Adipocyte (in vitro differentiated cells): ENCODE measurements at places on chromosomes 5 and 9.
A peak's percentile ranks its signal among the peaks of the same experiment; 100 is the strongest.

DNA sequence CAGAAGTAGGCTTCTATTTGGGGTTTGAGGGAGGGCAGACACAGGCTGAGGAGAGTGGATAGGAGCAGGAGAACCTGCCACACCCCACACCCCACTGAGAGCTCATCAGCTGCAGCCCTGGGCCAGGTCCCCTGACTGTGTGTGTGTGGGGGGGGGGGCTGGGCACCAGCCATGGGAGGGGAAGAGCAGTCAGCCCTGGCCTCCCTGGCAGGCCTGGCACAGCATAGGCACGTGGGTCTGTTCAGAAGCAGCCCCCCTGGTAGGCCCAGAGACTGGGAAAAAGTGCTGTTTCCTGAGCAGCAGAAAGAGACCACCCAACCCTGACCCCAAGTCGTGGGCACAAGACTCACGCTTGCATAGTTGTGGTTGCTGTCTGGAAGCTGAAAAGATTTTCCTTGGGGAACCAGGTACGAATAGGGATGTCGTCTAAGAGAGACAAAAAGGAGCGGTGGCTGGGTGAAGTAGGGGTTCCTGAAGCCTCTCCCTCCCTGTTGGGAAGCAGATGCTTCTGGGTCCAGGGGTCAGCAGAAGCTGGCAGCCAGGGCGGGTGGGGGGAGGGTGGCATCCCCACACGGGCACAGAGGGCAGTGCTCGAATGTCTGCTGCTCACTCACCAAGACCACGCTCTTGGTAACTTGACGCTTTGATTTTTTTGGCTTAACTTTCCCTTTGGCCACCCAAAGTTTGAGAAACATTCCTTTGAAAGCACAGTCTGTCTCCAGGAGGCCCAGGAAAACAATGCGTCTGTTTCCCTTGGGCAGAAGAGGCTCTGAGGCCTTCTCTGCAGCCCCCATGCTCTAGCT is 2.9 kb downstream of the NSMF start:
- DNase-seq, result peak; percentile 81

DNA sequence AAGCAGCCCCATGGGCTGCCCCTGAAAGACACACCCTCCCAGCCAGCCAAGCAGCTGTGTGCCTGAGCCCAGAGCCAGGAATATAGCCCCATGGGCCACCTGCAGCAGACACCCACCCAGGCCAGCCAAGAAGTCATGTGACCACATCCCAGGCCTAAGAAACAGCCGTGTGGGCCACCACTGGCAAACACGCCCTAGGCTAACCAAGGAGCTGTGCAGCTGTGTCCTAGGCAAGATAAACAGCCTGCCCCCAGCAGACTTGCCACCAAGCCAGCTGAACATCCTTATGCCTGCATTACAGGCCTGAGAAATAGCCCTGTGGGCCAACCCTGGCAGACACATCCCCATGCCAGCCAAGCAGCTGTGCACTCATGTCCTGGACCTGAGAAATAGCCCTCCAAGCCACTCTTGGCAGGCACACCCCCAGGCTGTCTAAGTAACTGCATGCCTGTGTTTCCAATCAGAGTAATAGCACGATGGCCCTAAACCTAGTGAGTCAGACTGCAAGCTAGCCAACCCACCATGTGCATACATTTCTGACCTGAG is 143.0 kb downstream of the ADAMTS6 start:
- DNase-seq, result no peak

DNA sequence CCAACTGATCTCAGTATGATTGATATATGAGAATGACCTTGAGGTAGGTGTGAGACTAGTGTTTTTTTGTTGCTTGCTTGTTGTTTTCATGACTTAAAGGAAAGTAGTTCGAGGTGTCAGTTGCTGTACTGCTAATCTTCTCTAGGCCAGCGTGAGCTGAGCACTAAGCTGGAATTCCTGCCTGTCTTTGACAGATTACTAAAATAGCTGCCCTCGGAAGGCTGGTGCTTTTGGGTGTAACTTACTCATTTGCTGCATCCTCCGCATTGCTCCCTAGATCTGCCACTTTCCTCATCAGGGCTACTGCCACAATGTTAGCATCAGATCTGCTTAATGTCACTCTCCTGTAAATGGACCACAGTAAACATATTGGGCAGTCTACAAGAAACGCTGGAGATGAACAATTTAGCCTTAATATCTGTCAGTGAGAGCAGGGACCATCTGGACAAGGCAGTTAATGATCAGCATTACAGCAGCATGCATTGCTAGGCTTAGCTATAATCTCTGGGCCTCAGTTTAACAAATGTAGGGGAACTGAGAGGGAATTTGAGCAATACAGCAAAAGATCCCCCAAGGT is 106.6 kb upstream of the CDH6 start:
- DNase-seq, result no peak

DNA sequence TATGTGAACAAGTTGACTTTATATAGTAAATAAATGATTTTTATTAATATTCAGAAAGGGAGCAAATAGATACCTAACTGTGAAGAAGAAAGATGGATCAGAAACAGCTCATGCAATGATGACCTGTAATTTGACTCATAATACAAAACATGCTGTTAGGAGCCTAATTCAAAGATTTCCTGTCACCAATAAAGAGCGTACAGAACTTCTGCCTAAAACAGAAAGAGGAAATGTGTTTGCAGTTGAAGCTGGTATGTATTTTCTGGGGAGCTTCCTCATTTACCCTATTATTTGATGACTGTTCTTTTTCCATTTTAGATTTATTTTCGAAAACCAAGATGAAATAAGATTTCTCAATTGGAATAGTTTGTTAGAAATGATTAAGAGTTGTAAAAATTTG is 11.4 kb downstream of the YTHDC2 start:
- no peak for DNase-seq

DNA sequence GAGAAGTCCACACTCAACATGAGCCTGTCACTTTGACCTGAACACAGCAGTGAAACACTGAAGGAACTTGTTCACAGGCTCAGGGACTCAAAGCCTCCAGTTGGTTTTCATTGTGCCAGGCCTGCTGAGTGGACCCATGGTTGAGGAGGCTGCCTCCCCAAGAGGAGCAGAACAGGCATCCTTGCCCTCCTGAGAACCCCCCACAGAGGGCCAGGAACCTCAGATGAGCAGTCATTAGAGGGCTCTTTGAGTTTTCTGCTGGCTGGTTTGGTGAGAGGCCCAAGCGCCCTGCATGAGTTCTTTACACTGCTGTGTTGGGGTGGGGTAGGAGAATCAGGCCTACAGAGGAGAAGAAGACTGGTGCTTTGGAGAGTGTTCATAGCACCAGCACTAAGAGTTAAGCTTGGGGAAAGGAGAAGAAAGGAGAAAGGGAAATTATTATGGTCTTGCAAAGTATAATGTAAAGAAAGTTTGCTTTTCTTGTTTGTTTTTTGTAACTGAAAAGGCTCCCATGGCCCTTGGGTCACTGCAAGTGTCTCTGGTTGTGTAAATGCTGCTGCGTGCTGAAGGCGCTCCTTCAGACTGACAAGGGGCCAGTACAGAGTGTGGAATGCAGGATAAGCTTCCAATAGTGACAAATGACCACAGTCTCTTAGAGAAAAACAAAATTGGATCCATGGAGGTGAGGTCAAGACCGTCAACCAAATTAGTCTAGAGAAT is 100.2 kb downstream of the PDE8B start:
- DNase-seq, result no peak

GRCh38 chr9:77987880-77988525 is 43.6 kb downstream of the GNAQ start:
- no peak for DNase-seq

DNA sequence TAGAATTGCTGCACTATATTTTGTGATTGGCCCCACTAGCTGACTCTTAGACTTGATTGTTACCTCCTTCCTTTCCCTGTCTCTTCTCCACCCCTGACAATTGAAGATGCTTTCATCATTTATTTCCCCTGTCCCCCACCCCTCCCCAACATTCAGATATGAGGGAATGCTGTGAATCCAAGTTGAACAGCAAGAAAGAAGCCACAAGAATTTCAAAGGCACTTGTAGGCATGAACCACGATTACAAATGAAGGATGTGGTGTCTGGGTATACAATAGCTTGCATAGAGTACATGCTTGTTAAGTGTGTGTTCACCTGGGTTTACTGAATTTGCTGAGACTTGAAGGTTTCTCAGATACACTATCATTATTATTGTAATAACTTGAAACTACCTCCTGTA is 78.3 kb upstream of the TRIO start:
- no peak for DNase-seq

- DNase-seq, result no peak
Observed at GRCh38 chr5:88890070-88890781, 7.2 kb upstream of the MEF2C start.

DNA sequence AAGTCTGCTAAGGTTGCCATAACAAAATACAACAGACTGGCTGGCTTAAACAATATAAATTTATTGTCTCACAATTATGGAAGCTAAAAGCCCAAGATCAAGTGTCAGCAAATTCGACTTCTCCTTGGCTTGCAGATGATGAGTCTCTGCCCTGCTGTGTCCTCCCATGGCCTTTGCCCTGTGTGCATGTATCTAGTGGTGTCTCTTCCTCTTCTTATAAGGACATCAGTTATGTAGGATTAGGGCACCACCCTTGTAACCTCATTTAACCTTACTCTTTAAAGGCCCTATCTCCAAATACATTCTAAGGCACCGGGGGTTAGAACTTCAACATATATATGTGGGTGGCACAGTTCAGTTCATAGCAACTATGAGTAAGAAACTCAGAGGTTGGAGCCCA is 157.9 kb upstream of the RASA1 start:
- no peak for DNase-seq

GRCh38 chr5:124301850-124302249 is 444.6 kb downstream of the ZNF608 start:
- DNase-seq, result peak; percentile 69

- no peak for DNase-seq
Observed at GRCh38 chr5:173237143-173237874, 2.3 kb upstream of the NKX2-5 start.

DNA sequence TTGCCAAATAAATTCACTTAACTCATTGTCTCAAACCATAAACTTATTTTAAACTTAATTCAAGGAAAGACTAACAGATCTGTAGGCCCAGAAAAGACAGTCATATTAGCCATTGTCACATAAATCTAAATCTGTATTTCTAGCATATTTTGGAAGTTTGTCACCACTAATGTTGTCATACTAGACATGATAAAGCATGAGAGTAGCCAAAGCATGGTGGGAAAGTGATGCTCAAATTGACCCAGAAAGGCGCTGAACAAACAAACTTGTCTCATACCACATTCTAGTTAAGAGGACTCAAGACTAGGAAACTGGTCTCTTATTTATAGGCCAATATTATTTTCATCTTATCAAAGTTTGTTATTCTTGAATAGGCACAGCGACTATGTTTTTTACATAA is 99.4 kb downstream of the VCAN start:
- no peak for DNase-seq

GRCh38 chr5:135821802-135822201 is 12.7 kb upstream of the SLC25A48 start:
- no peak for DNase-seq

- no peak for DNase-seq
Observed at GRCh38 chr5:124659798-124660197, 86.6 kb downstream of the ZNF608 start.

GRCh38 chr5:140595538-140596300 is 31.1 kb downstream of the SLC35A4 start:
- DNase-seq, result peak; percentile 42

GRCh38 chr9:136974817-136975535 is 2.3 kb upstream of the PTGDS start:
- DNase-seq, result no peak

DNA sequence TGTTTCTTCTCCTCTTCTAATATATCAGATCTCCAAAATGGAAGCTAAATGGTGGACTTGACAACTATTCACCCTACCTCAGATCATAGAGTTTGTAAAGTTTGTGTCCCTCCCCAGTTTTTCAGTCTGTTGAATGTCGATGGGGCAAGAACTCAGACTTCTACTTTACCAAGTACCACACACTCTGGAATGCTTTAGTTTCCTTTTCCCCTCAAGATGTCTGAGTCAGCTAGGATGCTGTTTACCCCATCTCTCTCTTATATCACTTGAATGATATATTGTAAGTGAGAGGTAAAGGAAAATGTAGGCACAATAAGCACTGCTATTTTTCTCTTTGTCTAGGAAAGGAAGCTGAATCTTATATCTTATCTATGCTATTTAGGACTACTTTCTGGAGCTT is 25.9 kb upstream of the TAL2 start:
- no peak for DNase-seq

DNA sequence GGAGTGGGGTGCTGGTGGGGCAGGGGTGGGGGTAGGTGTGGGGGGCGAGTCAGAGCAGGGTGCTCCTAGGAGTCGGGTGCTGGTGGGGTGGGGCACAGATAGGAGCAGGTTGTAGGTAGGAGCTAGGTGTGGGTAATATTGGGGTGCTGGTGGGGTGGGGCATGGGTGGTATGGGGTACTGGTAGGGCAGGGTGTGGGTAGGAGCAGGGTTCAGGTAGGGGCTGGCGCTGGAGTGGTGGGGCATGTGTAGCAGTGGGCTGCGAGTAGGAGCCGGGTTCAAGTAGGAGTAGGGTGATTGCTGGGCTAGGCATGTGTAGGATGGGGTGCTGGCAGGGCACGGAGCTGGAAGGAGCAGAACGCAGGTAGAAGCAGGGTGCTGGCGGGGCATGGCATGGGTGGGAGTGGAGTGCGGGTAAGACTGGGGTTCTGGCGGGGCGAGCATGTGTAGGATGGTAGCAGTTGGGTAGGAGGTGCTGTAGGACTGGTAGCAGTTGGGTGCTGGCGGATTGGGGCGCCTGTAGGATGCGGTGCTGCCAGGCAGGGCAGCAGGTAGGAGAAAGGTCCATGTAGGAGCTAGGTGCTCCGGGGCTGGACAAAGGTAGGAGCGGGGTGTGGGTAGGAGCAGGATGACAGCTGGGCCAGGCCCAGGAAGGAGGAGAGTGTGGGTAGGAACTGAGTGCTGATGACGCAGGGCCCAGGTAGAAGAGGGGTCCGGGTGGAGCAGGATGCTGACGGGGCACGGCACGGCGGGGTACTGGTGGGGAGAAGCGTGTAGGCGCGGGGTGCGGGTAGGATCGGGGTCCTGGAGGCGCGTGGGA is 105.5 kb upstream of the SIMC1 start:
- DNase-seq, result no peak

DNA sequence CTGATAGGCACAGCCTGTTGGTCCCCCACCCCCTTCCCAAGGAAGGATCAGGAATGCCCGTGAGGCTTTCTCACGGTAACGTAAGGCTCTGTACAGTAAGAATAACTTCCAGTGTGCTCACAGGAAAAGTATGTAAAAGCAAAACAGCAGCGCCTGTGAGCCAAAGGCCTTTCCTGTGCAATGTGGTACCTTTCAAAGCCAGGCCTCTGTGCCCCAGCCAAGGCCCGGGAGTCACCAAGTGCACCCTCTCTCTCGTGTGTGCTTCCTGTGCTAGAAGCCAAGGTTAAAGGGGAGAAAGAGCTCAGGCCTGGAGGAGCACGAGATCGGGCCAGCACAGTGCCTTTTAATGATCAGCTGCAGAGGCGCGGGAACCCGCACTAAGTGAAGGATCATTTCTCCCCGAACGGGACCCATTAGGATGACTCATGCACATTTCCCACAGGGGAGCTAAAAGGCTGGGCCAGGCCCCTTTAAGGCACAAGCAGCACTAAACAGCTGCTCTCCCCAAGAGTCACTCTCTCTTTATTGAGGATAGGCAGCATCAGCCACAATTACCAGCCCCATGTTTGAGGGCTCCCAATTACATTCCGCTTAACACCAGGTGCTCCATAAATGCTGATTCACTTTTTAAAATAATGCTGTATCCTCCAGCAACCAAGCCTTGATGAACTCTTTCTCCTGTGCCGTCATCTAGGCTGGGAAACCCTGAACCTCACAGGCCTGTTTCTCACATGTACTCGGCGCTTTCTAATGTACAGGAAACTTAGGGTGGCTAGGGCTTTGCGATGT is 42.8 kb downstream of the SHB start:
- DNase-seq, result peak; percentile 89
